ENCODE measurements at places on chromosomes 12 and 14.

GRCh38 chr12:15863372-15863771 lies 18.8 kb upstream of the STRAP start:
- DNase-seq, result no peak

GRCh38 chr12:39499296-39499695 lies 56.4 kb upstream of the KIF21A start:
- no peak for DNase-seq

GRCh38 chr12:47071241-47071852 lies 8.1 kb upstream of the PCED1B start:
- no peak for DNase-seq

GRCh38 chr12:12564911-12565310 lies 2.2 kb upstream of the DUSP16 start:
- DNase-seq, result no peak

GRCh38 chr12:127310548-127310947 lies 956.4 kb upstream of the TMEM132C start:
- no peak for DNase-seq

- DNase-seq, result no peak
These were observed 218.4 kb downstream of the NTF3 start for GRCh38 chr12:5650281-5650680.

- no peak for DNase-seq
These were observed 505.0 kb upstream of the FLRT2 start for GRCh38 chr14:85024931-85025330.

DNA sequence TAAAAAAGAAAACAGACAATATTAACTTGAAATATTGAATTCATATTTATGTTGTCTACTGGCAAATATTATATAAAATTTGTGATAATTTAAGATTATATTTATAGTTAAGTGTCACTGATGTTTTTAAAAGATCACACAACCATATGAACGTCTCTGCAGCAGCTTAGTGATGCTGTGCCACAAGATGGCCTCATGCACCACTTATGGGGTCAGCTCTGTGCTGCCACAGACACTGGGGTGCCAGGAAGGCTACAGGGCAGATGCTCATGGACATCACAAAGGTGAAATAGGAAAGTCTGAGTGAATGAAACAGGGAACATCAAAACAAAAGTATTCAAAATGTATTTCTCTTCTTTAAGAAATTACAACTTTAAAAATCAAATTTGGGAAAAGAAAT lies 13.1 kb downstream of the ATXN3 start:
- DNase-seq, result no peak

DNA sequence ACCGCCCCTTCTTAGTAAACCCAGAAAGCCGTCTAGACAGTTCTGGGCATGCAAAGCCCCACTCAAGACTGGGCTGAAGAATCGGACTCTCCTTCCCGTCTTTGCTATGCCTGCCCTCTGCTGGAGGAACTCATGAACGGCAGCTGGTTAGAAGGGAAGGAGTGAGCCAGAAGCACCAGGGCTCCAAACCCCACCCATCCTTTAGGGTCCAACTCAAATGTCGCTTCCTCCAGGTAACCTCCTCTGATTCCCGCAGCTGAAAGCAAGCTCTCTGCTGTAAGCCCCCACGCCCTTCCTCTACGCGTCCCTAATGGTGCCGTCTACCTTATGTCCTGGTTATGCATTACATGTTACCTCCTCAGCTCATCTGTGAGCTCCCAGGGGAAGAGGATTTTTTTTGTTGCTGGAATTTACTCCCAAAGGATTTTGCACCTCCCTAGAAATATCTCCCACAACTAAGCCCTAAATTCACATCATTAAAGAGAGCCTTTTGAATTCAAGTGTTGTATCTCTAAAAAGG lies 59.0 kb upstream of the SCN8A start:
- DNase-seq, result peak; percentile 35

GRCh38 chr12:16307856-16308475 lies 30.5 kb upstream of the SLC15A5 start:
- DNase-seq, result no peak

- DNase-seq, result no peak
These were observed 361.8 kb downstream of the TMEM121 start for GRCh38 chr14:105888151-105888550.

- DNase-seq, result no peak
These were observed 97.5 kb upstream of the SINHCAF start for GRCh38 chr12:31423405-31423804.

GRCh38 chr12:88775742-88776151 lies 195.5 kb upstream of the KITLG start:
- no peak for DNase-seq

DNA sequence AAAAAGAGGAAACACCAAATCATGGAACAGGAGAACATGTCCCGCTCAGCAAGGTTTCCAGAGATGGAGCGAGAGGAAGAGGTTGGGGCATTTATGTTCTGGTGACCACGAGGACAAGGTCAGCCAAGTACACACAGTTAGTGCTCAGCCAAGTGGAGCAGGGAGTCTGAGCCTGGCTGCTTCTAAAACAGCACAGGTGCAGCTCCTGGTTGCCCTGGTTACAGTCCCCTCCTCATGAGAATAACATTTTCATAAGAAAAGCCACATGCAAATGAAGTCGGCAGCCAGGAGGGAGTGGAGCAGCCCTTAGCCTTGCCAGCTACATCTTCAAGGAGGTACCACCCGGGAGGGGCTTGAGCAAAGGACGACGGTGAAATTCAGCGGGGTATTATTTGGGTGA lies 81.8 kb downstream of the NOS1 start:
- DNase-seq, result no peak

GRCh38 chr14:70803321-70804310 lies 5.7 kb downstream of the MAP3K9 start:
- DNase-seq, result no peak

GRCh38 chr12:41141104-41141503 lies 47.0 kb upstream of the PDZRN4 start:
- no peak for DNase-seq

GRCh38 chr12:28034271-28034670 lies 61.7 kb upstream of the PTHLH start:
- DNase-seq, result no peak

GRCh38 chr12:106893451-106893850 lies 62.3 kb upstream of the TMEM263 start:
- DNase-seq, result no peak
